Activated naive CD8-positive, alpha-beta T cell treated with anti-CD3 and anti-CD28 coated beads, Interleukin-2, amount 50 U/mL, for 16 hours (primary cell): ENCODE measurements at places on chromosomes 13 and 19.

- no peak for DNase-seq
Measured at GRCh38 chr19:18322318-18322758, 538 bp downstream of the LSM4 start.

DNA sequence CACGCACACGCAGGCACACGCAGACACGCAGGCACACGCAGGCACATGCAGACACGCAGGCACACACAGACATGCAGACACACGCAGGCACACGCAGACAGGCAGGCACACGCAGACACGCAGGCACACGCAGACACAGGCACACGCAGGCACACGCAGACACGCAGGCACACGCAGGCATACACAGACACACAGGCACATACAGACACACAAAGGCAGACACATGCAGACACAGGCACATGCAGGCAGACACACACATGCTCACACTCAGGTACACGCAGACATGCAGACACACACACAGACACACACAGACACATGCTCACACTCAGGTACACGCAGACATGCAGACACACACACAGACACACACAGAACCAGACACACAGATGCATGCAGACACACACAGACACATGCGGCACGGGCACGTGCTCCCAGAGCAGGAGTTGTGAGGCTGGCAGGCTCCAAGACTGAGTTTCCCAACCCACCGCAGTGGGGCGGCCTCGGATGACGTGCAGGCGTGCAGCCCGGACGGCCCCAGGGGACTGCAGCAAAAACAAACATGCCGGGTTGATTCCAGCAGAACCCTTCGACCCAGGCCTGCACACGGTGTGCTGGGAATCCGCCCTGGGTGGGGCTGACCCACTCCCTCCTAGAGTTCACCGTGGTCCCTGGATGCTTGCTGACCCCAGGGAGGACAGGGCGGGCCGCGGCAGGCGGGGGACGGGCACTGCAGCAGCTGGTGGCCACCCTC lies 100.0 kb downstream of the GADD45B start:
- DNase-seq = no peak

DNA sequence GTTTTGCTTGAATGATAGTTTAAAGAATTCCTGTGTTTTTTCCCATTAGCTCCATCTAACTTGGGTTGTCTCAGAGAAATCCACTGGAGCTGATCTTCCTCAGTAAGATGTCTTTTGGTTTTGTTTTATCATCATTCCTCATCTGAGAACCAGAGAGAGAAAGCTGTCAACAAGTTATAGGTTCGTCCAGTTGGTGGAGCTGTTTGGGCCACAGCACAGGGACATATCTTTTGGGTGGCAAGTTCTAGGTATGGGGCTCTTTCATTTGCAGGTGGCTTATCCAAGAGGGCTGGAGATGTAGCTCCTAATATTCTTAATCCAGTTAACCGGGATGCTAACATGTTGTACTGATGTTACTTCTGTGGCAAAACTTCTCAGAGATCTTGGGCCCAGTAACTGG lies 174.2 kb downstream of the KCNRG start:
- no peak for DNase-seq

DNA sequence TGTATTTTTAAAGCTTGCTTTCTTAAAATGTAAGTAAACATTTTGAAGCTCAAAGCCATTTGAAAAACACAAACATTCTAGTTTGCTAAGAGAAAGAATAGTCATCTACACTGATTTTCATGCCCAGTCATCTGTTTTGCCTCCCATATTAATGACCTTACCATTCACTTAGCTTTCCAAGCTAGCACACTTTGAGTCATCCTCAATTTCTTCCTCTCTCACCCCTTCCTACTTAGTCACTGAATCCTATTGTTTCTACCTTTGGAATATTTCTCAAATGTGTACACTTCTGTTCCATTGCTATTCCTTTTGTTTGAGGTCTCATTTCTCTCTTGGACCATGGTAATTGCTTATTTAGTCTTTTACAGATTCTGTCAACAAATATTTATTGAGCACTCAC lies 7.3 kb upstream of the HS6ST3 start:
- DNase-seq = no peak

GRCh38 chr13:112624602-112625430 lies 36.9 kb upstream of the TUBGCP3 start:
- no peak for DNase-seq
